T-helper 17 cell (primary cell): ENCODE measurements at places on chromosomes 5 and 9. TPM values are rescaled to one million over a fixed set of nuclear protein-coding genes. Genes with fewer than 3 reads are reported as not detected.

DNA sequence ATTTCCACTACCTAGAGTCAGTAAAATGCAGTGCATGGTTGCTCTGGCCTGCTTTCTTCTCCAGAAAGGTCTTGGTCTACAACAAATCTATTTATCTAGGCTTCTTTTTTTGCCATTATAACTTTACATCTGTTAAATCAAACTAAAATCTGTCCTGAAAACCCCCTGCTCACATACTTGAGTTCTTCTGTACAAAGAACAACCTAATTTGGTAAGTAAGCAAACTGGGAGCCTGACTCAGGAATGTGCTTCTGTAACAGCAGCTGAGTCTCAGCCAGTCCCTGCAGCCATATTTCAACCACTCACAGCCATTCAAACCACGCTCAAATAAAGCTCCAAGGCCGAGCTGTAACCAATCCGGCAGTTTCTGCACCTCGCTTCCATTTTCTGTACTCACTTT, 95.8 kb downstream of the PLPP1 start:
- H3K4me3 ChIP-seq = no peak overlapping the region
- H3K27me3 ChIP-seq = no peaks in the 10 kb centered on the region
- DNase-seq = no peak
- H3K4me1 ChIP-seq = peaks cover 16% of the 10 kb centered on the region
- H3K36me3 ChIP-seq = peaks cover 4% of the 10 kb centered on the region

DNA sequence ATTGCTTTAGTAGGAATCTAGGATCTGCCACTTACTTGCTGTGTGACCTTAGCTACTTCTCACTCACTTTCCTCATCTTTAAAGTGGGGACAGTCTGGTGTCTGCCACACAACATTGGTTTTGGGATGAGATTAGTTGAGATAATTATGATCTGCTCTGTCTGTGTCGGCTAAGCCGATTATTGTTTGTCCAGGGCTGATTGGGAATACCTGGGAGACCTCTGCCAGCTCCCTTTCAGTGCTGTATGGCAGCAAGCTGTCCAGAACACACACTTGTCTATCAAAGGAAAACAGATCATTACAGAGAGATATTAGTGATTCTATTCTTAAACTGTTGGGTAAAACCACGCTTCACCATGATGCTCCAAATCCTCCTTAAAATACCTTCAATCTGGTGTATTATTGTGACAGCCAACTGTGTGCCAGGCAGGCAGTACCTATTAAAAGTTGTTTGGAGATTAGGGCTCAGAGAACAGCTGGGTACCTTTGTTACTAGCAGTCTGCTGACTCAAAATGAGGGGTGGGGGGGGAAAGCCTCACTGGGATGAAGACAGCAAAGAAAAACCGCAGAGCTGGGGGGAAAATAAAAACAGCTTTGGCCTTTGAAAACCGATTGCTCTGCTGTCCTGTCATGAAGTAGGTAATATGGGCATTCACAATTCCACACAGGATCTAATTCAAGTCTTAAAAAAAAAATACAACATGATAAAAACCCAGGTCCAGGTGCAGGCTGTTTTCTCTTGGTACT, 458.4 kb upstream of the C9orf72 start:
- no peak for DNase-seq
- no peaks in the 10 kb centered on the region for H3K27me3 ChIP-seq
- H3K4me3 ChIP-seq = no peak overlapping the region
- no peak overlapping the region for H3K27ac ChIP-seq

GRCh38 chr5:93579692-93580062, 1.3 kb downstream of the NR2F1-AS1 start:
- no peak overlapping the region for H3K27ac ChIP-seq
- H3K4me1 ChIP-seq = peaks cover 16% of the 10 kb centered on the region
- H3K36me3 ChIP-seq = peaks cover 4% of the 10 kb centered on the region
- no peak overlapping the region for H3K4me3 ChIP-seq

The OR13C3 gene
- total RNA-seq = not detected

DNA sequence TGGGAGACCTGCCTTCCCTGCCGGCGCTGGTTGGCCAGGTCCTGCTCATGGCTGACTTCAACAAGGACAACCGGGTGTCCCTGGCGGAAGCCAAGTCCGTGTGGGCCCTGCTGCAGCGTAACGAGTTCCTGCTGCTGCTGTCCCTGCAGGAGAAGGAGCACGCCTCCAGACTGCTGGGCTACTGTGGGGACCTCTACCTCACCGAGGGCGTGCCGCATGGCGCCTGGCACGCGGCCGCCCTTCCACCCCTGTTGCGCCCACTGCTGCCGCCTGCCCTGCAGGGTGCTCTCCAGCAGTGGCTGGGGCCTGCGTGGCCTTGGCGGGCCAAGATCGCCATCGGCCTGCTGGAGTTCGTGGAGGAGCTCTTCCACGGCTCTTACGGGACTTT, 10.6 kb downstream of the DIPK1B start:
- no peak overlapping the region for H3K27ac ChIP-seq
- no peak for DNase-seq
- no peak overlapping the region for H3K4me3 ChIP-seq
- H3K36me3 ChIP-seq = peaks cover 7% of the 10 kb centered on the region

The SCGB3A1 gene
- total RNA-seq = not detected

DNA sequence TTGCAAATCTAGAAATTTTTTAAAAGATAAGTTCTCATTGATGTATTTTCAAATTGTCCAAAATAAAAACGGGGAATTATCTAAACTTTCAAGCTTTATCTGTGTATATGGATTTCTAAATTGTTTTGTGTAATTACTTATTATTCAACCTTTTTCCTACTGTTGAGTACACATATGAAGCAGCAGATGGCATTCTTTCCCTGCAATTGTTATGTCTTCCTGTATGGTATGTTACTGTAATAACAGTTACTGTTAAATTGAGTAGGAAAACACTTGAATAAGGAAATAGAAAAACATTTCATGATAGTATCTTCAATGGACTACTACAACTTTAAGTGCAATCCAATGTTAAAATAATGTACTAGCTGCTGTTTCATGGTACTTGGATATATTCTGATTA, 124.8 kb downstream of the RANBP17 start:
- no peak for DNase-seq
- H3K27me3 ChIP-seq = peaks cover 5% of the 10 kb centered on the region
- H3K27ac ChIP-seq = no peak overlapping the region
- H3K4me3 ChIP-seq = no peak overlapping the region
- H3K4me1 ChIP-seq = no peaks in the 10 kb centered on the region
- no peaks in the 10 kb centered on the region for H3K36me3 ChIP-seq
